MCF 10A (cell line): ENCODE measurements at places on chromosomes 6 and 20.

- DNase-seq = no peak
Measured at GRCh38 chr6:154886016-154886415, 109.1 kb upstream of the TIAM2 start.

DNA sequence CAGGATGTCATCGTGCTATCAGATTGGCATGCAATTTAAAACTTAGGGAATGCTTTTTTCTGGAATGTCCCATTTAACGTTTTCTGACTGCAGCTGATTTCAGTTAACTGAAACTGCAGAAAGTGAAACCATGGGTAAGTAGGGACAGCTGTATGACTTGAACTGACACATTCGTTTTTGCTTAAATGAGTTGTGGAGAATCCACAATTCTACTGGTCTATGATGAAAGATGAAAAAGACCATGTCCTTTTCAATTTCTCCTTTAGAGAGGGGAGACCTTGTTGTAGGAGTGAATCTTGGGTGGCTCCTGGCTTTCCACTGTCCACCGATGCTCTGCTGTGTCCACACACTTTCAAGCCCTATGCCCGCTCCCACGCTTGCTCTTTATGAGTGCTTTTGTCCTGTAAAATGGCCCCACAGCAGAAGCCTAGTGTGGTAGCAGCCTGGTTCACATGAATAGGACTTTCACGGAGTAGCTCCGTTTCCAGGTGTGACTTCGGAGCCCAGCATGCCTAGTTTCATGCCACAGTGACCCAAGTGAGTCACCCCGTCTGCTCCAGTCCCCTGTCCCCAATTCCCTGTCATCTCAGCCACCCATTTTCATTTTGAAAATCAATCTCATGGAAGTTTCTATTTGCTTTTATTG, 21.9 kb downstream of the DYNLT1 start:
- DNase-seq = no peak

- DNase-seq = peak; percentile 27
Measured at GRCh38 chr6:34447910-34448309, 18.0 kb upstream of the PACSIN1 start.

DNA sequence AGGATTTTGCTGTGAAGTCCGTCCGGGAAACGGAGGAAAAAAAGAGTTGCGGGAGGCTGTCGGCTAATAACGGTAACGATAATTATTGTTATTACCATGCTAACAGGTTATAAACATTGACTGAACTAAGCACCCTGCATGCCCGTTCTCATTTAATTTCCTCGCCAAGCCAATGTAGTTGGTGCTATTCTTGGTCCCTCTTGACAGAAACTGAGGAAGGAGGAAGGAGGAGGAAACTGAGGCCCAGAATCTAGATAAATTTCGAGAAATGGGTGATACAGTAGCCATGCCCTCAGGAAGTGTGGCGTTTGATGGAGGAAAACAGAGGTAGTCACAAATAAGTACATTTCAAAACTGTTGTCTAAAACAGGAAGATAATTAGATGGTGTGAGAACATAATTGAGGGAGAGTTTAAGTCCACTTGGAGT, 474 bp downstream of the TPX2 start:
- DNase-seq = no peak

GRCh38 chr20:34820805-34821578, 4.5 kb downstream of the NCOA6 start:
- no peak for DNase-seq

- peak; percentile 2 for DNase-seq
Measured at GRCh38 chr6:108027056-108027455, 47.5 kb downstream of the OSTM1 start.

GRCh38 chr6:161396539-161396938, 122.7 kb upstream of the AGPAT4 start:
- DNase-seq = peak; percentile 44

GRCh38 chr6:20687494-20687893, 153.2 kb downstream of the CDKAL1 start:
- DNase-seq = no peak

GRCh38 chr6:139364302-139364981, 10.0 kb downstream of the CITED2 start:
- peak; percentile 53 for DNase-seq

GRCh38 chr6:30749554-30750378, 5.4 kb upstream of the IER3 start:
- peak; percentile 74 for DNase-seq
